Dermis lymphatic vessel endothelial cell (primary cell): ENCODE measurements at places on chromosomes 11 and 22. TPM values are rescaled to one million over a fixed set of nuclear protein-coding genes. Genes with fewer than 3 reads are reported as not detected.

OVCH2 gene
- total RNA-seq, result not detected in 2 replicates

P2RX6 gene
- under 0.01 TPM in 1 of 2 replicates, not detected in the other for total RNA-seq

ANO9 gene
- total RNA-seq, result 0.69 and 0.76 TPM in 2 replicates

MPPED1 gene
- total RNA-seq, result not detected in 2 replicates

IGSF9B gene
- not detected in 2 replicates for total RNA-seq
